HS-27A (cell line): ENCODE measurements at places on chromosomes 1 and 21.

- no peak for DNase-seq
Measured at GRCh38 chr1:230067419-230067870, 407 bp downstream of the GALNT2 start.

DNA sequence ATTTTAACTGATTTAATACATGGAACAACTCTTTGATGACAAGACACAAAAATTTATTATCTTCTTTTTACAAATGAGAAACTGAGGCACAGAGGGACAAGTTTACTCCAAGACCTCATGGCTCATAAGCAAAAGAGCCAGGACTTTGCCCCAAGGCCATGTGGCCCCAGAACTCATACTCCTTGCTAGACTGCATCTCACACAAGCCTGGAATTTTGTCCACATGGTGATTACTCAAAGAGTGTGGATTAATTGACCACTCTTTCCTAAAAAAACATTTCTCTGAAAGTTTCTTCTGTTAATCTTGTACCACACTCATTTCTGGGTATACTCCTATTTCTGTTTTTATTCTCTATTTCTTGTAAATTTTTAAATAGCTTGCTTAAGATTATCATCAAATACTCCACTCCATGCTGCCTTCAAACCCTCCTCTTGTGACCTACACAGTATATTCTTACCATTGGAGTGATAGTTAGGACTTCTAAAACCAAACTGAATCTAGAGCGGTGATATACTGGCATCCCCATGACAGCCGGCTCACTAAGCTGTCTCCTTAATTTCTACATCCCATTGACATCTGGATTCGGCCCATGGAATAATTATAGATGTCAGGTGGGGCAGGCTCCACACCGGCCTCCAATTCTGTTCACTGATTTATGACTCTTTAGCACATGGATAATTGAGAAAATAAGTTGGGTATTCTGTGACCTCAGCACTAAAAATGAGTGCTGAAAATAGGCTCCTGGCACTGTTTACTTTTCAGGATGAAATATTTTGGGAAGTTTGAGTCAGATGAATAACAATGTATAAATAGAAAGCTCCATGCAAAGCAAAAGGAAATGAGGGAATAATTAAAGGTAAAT, 16.1 kb downstream of the RGS4 start:
- DNase-seq = no peak

- DNase-seq = no peak
Measured at GRCh38 chr1:38120552-38121230, 74.1 kb upstream of the POU3F1 start.

DNA sequence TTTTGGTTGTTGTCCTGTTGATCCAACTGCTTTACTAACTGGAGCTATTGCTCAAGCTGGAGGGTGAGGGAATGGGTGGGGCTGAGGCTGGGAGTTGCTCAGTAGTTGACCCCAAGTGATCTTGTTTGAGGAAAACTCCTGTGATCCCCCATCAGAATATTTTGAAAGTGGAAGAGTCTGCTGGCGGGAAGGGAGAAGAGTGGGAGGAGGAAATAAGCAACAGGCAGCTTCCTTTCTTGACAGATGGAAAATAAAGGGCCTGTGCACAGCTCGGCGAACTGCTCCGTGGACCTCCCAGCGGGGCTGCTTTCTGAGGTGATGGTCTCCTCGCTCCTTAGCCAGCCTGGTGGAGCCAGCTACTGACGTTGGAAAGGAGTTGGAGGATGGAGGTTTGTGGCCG, 199.1 kb upstream of the LMO4 start:
- DNase-seq = no peak

- no peak for DNase-seq
Measured at GRCh38 chr1:184023171-184023570, 14.4 kb downstream of the COLGALT2 start.

GRCh38 chr1:186112280-186112679, 262.8 kb downstream of the TPR start:
- no peak for DNase-seq

DNA sequence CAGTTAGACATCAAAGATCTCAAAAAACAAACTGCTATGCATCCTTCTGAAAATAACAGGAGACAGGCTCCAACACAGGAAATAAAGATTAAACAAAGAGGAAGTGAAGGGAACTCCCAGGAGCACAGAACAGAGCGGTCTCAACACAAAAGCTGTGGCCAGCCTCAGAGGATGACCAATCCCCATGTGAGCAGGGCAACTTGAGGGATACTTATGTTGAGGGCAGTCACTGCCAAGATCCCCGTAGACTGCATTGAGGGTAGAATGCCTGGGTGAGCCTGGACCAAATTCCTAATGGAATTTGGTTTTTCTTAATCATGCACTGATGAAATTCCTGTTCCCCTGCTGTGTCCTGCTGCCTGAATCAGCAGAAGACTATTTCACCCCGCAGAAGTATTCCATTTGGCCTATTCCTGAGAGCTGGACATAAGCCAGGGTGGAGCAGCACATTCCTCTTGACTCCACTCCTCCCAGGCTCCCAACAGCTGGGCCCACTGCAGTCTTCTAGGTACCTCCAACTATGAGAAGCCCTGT, 49.0 kb downstream of the JAK1 start:
- DNase-seq = peak; percentile 99

DNA sequence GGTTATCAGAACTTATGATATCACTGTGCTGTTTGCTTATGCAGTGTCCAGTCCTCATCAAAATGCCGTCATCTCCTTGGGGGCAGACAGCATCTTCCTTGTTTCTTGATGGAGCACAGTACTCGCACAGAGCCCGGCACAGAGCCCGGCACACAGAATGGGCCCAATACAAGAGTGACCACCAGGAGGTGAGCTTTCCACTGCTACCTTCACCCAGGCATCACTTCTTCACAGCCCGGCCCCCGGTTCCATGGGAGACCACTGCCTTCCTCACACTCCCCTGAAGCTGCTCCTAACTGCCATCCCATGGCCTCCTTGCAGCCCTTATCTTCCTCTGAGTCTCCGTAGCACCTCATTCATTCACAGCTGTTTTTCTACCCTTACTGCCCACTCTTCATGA, 94.0 kb downstream of the TNR start:
- no peak for DNase-seq

DNA sequence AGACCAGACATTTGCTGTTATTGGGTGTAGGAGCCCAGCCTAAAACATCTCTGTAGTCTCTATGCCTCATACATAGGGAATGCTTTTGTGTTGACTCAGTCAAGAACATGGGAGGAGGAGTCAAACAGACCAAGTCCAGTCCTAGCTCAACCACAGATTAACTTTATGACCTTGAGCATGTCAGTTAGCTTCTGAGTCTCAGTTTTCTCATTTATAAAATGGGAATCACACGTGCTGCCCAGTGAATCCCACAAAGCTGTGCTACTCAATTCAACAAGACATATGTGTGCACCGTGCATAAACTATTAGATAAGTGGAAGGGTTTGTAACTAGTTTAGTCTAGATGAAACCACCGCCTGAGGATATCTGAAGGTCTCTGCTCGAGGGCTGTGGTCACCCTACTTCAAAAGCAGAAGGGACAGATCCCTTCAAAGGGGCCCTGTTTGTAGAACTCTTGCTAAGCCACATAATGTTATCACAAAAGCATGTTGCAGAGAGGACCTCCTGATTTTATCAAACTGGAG, 109.5 kb upstream of the NFIA start:
- peak; percentile 71 for DNase-seq

DNA sequence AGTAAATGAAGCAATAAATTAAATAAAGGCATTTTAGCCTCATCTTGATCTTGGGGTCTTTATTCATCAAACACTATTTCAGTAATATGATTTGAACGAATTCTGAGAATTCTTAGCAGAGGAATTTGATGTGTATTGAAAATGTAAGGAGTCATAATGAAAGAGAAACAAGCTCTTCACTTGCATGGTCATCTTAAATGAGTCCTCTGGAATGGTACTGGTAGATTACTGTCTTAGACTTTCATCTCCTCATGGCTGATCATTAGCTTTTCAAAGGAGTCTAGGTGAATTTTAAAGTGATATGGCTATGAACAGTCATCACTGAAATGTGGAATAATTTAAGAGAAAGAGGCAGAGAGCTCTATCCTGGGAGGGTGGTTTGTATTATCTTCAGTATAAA, 30.0 kb downstream of the PRRC2C start:
- no peak for DNase-seq

DNA sequence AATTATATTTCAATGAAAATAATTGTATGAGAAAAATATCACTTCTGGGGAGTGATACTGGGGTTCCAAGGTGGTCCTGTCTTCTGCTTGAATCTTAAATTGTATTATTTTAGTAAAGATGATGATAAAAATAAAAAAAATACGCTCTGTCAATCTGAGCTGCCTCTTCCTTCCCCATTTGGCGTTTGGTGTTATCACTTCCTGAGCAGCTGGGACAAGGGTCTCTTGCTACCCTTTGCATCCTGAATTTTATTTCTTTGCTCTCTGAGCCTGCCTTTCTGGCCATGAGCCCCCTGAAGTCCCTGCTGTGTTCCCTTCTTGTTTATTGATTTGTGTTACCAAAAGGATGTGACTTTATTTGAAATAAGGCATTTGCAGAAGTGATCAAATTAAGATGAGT, 111.0 kb downstream of the KCNJ6 start:
- DNase-seq = no peak

- DNase-seq = peak; percentile 30
Measured at GRCh38 chr1:237470712-237471338, 419.9 kb downstream of the ZP4 start.

DNA sequence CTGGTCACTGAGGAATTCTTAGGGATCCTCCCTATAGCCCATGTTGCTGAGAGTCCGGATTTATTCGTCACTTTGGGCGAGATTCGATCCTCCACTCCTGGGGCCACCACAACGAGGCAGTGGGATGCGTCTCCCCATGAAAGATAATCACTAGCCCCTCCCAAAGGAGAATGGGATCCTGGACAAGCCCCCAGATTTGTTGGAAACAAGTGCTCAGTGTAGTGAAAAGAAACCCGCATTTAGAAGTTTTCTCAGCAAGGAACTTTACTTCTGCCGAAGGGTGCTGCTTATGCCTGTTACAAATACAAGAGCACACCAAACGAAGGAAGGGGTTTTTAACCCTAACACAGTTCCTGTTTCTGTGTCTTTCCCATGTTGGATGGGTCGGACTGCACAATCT, 83.3 kb downstream of the ZFYVE9 start:
- DNase-seq = no peak

DNA sequence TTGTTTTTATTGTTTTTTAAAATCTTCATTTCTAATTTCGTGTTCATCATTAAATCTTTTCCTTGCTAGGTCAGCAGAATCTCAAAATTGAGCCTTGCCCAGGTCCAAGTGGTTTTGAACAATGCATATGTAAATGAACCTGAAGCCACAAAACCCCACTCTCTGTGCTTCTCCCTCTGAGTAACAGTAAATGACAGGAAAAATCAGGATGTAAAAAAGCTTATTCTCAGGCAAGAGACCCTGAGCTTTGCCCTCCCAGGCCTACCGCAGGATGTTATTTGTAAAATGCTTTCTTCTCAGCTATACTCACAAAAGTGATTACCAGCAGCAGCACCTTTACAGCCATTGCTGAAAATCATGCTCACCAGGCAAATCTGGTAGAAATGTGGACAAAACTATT, 47.6 kb downstream of the TYW3 start:
- no peak for DNase-seq

DNA sequence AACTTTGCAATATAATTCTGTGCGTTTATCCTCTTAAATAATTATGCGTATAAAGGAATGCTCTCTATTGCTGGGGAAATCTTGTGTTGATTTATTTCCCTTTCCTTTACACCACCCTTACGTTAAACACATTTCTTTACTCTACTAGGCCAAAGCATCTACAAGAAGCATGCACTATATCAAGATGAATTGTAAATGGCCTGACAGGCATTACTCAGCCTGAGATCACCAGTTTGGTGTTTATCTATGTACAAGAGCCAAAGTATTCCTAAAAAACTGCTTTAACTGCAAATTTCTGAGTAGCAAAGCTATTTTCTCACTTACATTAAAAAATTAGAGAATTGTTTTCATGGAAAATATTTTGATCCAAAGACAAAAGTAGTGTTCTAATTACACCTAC, 114.8 kb downstream of the TYW3 start:
- DNase-seq = no peak

DNA sequence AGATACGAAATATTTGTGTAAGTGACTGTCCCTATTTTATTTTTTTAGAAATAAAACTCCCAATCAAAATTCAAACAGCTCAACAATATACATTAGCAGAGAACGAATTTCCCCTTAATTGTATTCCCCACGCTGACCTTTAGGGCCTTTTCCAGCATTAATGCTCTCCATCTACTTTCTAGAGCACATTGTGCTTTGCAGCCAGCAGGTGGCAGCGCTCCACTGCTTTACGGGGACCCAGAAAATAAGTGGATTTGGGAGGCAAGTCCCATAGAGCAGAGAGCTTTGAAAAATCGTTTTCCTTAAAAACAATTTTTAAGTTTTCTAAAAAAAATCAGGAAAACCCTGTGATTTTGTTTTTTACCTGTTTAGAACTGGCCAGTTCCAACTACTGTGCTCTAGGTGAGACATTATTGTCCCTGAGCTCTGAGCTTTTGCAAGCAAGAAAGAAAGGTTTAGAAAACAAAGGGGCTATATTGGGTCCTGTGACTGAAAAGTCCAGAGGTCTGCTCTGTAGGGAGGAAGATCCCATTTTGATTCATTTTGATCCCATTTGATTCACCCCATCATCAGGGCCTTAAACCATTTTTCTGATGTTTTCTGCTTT, 144.4 kb upstream of the ZNF644 start:
- no peak for DNase-seq

DNA sequence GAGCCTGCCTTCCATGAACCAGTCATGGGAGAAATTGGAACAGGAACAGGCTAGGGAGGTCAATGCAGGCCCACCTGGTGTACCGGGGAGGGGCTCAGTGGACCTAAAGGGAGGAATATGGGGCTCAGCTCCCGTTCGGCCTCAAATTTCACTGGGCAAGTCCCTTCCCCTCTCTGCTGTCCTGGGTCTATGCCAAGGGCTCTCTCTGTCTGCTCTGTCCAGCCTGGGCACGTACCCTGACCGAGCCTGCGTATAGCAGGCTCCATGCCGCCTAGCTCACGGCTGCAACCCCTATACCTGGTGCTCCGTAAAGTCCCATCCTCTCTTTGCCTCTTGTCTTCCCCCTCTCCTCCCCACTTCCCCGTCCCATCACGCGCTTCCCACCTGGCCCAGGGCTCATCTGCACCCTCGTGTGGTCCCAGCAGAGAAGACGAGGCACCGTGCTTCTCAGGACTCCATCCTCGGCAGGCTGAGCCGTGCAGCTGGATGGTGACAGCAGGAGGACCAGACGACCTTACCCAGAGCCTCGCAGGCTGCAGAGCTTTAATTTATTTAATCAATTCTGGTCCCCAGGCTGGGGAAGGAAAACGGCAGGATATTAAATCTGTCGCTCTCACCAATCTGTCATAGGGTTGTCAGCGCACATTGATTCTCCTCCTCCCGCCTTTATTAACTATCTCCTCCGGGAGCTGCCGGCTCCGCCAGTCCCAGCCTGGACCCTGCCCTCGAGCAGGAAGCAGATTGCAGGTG, 25.0 kb upstream of the DISP3 start:
- no peak for DNase-seq

GRCh38 chr1:239891621-239892358, 199.9 kb upstream of the FMN2 start:
- no peak for DNase-seq

GRCh38 chr1:26744075-26744959, 43.4 kb upstream of the PIGV start:
- peak; percentile 59 for DNase-seq

- no peak for DNase-seq
Measured at GRCh38 chr21:41769111-41769510, 2.3 kb upstream of the RIPK4 start.

- no peak for DNase-seq
Measured at GRCh38 chr1:161187311-161187710, 10.0 kb upstream of the B4GALT3 start.
